Tongue (tissue), 3 donors: ENCODE measurements at places on chromosomes 11 and 22. TPM values are rescaled to one million over a fixed set of nuclear protein-coding genes. Genes with fewer than 3 reads are reported as not detected.

CCDC88B gene
- 6.4 TPM for total RNA-seq

DNA sequence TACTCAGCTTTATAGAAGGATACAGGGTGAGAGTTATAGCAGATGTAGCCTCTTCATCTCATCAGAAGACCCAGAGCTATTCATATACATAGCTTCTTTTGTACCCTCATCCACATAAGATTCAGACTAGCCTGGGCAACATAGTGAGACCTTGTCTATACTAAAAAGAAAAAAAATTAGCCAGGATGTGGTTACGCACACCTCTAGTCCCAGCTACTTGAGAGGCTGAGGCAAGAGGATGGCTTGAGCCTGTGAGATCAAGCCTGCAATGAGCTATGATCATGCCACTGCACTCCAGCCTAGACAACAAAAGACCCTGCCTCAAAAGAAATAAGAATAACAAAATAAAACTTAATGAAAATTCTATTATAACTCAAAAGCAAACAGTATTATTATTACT is 36.7 kb upstream of the B3GNT6 start:
- DNase-seq: no peak

BIK gene
- 1.0 TPM for total RNA-seq

TBX1 gene
- total RNA-seq: 28.5 TPM

- peak; percentile 87 for DNase-seq
These were observed 22.2 kb upstream of the CBX7 start for GRCh38 chr22:39174498-39175352.

- no peak for DNase-seq
These were observed 133.5 kb downstream of the MYO18B start for GRCh38 chr22:25875461-25875860.

GRCh38 chr11:69337211-69337721 is 43.3 kb downstream of the MYEOV start:
- DNase-seq: no peak

APOA4 gene
- total RNA-seq: not detected

MALAT1 gene
- 27,133 TPM for total RNA-seq

DNA sequence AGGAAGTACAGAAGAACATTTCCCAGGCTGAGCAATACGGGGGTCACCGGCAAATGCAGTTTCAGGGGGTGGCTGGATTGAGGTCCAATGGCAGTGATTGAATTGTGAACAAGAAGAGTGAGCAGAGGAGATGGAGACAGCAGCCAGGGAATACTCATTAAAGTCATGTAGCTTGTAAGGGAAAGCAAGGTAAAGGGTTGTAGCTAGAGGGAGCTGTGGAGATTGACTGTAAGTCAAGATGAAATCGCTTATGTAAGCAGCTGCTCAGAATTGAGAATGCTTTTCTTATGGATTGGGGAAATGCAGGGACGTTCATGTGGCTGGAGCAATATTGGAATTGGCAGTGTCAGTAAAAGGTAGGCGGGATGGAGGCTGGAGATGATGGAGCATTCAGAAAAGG is 111.4 kb upstream of the TBCEL start:
- DNase-seq: peak; percentile 61

GRCh38 chr11:31529701-31530100 is 20.1 kb downstream of the ELP4 start:
- DNase-seq: no peak

PHLDA2 gene
- total RNA-seq: 1.9 TPM

GRCh38 chr11:75878933-75879332 is 63.9 kb downstream of the UVRAG start:
- DNase-seq: no peak

GRAP2 gene
- total RNA-seq: 2.8 TPM

GRCh38 chr11:6615882-6616585 is 3.2 kb downstream of the TPP1 start:
- DNase-seq: no peak

PCSK7 gene
- total RNA-seq: 42.2 TPM

MMP13 gene
- total RNA-seq: not detected

E2F8 gene
- total RNA-seq: 7.3 TPM

DNA sequence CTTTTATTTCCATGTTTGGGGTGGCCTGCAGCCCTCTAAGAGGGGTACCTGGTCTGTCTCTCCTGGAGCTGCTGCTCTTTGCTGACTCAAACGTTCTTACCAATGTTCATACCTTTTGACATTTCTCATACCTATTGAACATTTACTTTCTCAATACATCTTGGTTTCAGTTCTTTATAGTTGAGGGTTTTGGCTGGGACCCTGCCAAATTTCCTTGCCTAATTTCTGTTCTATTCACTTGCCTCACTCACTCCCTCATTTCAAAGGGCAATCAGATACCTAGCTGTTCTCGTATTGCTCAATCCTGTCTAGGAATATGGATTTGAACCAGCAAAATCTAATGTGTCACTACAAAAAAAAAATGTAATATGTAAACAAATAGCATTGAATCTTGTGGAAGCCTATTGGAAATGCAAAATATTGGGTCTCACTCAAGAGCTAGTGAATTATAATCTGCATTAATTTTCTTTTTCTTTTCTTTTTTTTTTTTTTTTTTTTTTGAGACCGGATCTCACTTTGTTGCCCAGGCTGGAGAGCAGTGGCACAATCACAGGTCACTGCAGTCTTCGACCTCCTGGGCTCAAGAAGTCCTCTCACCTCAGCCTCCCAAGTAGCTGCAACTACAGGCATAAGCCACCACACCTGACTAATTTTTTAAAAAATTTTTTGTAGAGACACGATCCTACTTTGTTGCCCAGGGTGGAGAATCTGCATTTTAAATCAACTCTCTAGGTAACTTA is 7.5 kb downstream of the OR6M1 start:
- DNase-seq: no peak

RTN4RL2 gene
- 0.21 TPM for total RNA-seq

PGGHG gene
- 14.0 TPM for total RNA-seq

DNA sequence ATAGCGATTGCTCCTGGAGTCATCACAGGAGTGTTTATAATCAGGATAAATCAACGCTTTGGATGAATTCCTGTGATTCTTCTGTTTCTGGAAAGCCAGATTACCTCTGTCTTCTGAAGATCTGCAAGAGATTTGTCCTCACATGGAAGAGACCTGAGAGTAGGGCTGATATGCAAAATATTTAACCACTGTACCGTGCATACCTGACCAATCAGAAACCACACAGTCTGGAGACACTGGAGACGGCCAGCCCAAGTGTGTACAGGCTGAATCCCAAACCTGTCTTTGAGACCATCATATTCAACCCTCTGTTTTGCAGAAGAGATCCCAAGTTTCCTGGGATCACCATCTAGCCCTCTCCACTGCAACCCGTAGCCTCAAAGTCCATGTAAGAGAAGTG is 50.4 kb upstream of the WT1 start:
- DNase-seq: no peak

GRCh38 chr11:105673089-105673488 is 63.2 kb downstream of the GRIA4 start:
- DNase-seq: peak; percentile 84

- DNase-seq: no peak
These were observed 24.6 kb upstream of the TMA7B start for GRCh38 chr22:39935612-39936011.
